Fibroblast of villous mesenchyme (primary cell): ENCODE measurements at places on chromosomes 12 and 14. TPM values are rescaled to one million over a fixed set of nuclear protein-coding genes. Genes with fewer than 3 reads are reported as not detected.

Gene GALNT9
- total RNA-seq: not detected in 2 replicates

Gene GPR132
- total RNA-seq: under 0.01 TPM in 1 of 2 replicates, not detected in the other

- peak; percentile 89 for DNase-seq
Observed at GRCh38 chr14:54177641-54178621, 218.9 kb upstream of the CDKN3 start.

DNA sequence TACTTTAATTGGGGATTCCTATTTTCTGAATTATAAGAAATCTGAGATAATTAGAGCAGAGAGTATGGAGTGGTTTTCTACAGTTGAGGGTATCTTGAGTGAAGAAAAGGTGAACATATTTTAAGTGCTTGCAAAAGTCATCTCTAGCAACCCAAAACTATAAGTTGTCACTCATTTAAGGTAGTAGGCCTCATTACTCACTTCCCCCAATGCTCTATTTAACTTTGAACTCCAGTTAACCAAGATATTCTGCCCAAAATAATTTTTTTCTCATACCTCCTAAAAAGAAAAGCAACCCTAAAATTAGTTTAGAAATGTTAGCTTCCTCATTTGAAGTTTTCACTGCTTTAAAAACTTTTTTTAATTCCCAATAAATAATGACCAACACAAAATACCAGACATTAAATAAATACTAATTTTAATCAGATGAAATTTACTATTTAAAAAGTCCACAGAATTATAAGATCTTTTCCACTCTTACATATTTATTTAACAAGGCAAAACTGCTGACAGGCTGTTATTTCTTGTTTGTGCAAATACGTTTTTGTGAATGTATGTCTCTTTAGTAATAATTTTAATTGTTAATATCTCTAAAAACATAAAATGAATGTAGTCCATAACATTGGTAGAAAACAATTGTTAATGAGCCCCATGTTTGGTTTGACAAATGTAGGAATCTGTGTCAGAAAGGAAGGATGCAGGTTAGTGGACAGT, 47.8 kb downstream of the VRK1 start:
- no peak for DNase-seq

DNA sequence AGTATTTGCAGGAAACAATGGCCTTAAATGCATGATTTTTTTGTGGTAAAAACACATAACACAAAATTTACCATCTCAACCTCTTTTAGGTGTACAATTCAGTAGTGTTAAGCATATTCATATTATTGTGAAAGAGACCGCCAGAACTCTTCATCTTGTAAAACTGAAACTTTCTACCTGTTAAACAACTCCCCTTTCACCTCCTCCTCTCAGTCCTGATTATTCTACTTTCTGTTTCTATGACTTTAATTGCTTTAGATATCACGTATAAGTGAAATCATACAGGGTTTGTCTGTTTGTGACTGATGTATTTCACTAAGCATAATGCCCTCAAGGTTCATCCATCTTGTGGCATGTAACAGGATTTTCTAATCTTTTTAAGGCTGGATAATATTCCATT, 353.4 kb downstream of the ADAMTS20 start:
- DNase-seq: no peak
